ENCODE measurements at places on chromosomes 4 and X. TPM values are rescaled to one million over a fixed set of nuclear protein-coding genes. Genes with fewer than 3 reads are reported as not detected.

GRCh38 chr4:53776141-53776540 lies 184.9 kb upstream of the LNX1 start:
- H3K27ac ChIP-seq: no peak overlapping the region
- no peaks in the 10 kb centered on the region for H3K36me3 ChIP-seq
- no peaks in the 10 kb centered on the region for H3K27me3 ChIP-seq
- H3K4me3 ChIP-seq: no peak overlapping the region
- H3K4me1 ChIP-seq: no peaks in the 10 kb centered on the region
- DNase-seq: no peak

- H3K36me3 ChIP-seq: peaks cover 6% of the 10 kb centered on the region
- peak; percentile 46 for DNase-seq
- H3K4me3 ChIP-seq: no peak overlapping the region
- H3K27me3 ChIP-seq: no peaks in the 10 kb centered on the region
- peaks cover 45% of the 10 kb centered on the region for H3K4me1 ChIP-seq
Measured at GRCh38 chr4:145909281-145909715, 29.3 kb downstream of the ZNF827 start.

- no peak overlapping the region for H3K27ac ChIP-seq
- H3K4me3 ChIP-seq: no peak overlapping the region
- DNase-seq: no peak
- peaks cover 7% of the 10 kb centered on the region for H3K27me3 ChIP-seq
- H3K36me3 ChIP-seq: no peaks in the 10 kb centered on the region
Measured at GRCh38 chr4:185541251-185541727, 6.0 kb upstream of the PDLIM3 start.

DNA sequence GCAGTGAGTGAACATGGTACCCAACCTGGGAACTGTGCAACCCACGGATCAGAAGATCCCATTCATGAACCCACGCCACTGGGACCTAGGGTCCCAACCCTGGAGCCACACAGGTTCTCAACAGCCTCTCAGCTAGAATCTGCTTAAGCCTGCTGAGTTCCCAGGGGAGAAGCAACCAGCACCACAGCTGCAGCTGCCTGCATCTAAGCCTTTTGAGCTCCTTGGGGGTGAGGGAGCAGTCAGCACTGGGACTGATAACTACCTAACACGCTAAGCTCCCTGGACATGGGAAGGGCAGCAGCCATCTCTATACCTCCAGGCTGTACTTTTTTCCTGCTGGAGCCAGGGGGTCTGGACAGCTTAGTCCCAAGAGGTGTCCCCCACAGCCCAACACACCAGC lies 179.3 kb downstream of the IL15 start:
- peaks cover 3% of the 10 kb centered on the region for H3K27me3 ChIP-seq
- no peaks in the 10 kb centered on the region for H3K4me1 ChIP-seq
- H3K36me3 ChIP-seq: no peaks in the 10 kb centered on the region
- no peak for DNase-seq
- no peak overlapping the region for H3K4me3 ChIP-seq

DNA sequence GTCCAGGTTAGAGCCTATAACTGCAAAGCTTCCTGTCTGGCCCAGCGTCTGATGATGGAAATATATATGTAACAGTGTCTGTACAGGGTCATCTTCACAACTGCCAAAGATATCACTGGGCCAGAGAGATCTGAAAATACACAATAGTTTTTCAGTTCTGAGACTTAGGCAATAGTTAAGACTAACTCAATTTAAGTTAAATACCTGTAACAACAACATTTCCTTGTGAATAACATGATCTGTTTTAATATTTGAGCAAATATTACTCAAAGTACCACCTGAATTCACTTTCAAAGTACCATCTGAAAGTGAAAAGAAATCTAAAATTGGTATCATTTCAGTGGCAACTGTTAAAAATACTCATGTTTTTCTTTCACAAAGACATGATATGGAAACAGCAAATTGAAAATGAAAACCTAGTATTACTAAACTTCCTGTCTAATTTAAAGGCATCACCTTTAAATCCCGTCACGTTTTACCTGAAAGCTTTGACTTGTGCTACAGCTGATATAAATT lies 9.6 kb downstream of the ZAR1 start:
- peaks cover 22% of the 10 kb centered on the region for H3K36me3 ChIP-seq
- no peaks in the 10 kb centered on the region for H3K27me3 ChIP-seq
- H3K27ac ChIP-seq: no peak overlapping the region

DNA sequence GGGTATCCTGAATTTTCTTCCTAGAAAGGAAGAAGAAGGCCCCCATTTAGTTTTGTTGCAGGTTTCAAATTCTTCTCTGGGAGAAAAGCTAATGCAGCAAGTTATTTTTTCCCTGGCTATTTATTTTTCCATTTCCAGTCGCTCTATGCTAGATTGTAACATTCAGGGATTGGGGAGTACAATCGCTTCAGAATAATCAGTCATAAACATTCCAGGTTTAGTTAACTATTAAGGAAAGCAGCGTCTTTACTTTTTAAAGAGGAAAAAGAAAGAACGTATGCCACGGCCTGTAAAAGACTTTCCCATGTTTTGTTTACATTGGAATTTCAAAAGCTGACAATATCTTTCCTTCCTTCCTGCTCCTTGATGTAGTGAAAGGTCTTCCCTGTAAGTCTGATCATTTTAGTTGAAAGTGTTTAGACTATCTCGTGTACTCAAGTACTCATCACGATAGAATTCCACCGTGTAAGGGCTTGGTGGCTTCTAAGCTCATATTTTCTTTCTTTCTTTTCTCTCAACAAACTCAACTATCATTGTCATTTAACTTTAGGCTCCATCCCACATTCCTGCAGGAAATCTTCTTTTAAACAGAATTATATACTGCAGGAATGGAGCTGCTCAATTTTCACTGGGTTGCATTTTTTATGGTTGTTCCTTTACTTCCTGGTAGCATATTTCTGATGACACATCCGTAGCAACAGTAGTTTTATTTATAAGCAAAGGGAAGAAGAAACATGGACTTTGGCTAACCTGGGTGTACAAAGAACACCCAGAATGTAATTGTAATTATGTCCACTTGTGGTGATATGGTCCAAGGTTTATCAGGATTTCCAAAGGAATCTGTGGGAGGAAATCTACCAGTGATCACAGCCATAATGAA lies 213.1 kb upstream of the FAT1 start:
- DNase-seq: no peak
- no peaks in the 10 kb centered on the region for H3K36me3 ChIP-seq
- peak overlapping the region; percentile 13 for H3K4me3 ChIP-seq
- peaks cover 2% of the 10 kb centered on the region for H3K27me3 ChIP-seq

DNA sequence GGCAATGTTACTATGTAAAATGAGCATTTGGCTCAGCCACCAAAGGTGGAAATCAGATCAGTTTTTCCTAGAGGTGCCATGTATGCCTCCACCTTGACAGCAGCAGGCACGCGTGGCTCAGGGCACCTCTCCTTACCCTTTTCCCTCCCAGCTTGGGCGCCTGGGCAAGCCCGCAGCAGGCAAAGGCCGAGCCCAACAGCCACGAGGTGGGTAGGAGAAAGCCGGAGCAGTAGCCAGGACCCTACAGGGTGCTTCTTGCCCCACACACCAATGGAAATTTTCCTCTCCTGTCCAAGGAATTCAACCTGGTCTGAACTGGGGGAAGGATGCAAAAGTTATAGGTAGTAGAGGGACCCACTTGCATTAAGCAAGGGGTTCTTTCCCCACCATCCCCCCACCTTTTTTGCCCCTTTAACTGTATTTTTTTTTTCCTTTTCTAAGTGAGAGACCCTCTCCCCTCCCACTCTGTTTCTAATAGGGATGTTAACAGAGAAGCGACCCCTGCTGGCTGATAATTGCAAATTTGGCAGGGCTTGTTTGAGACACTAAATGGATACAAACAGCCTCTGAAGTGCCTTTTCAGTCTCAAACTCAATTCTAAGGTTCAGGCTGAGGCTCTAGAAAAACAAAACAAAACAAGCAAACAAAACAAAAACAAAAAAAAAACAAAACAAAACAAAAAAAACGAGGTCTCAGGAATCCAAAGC lies 895.1 kb downstream of the PCDH18 start:
- peaks cover 14% of the 10 kb centered on the region for H3K4me1 ChIP-seq
- H3K27me3 ChIP-seq: no peaks in the 10 kb centered on the region
- peaks cover 4% of the 10 kb centered on the region for H3K36me3 ChIP-seq
- H3K4me3 ChIP-seq: no peak overlapping the region

Gene PNMA3
- 1.4 TPM for total RNA-seq

- H3K27ac ChIP-seq: no peak overlapping the region
- no peak overlapping the region for H3K4me3 ChIP-seq
- H3K4me1 ChIP-seq: peaks cover 10% of the 10 kb centered on the region
- peaks cover 3% of the 10 kb centered on the region for H3K36me3 ChIP-seq
Measured at GRCh38 chrX:19750028-19750782, 137.2 kb downstream of the SH3KBP1 start.

DNA sequence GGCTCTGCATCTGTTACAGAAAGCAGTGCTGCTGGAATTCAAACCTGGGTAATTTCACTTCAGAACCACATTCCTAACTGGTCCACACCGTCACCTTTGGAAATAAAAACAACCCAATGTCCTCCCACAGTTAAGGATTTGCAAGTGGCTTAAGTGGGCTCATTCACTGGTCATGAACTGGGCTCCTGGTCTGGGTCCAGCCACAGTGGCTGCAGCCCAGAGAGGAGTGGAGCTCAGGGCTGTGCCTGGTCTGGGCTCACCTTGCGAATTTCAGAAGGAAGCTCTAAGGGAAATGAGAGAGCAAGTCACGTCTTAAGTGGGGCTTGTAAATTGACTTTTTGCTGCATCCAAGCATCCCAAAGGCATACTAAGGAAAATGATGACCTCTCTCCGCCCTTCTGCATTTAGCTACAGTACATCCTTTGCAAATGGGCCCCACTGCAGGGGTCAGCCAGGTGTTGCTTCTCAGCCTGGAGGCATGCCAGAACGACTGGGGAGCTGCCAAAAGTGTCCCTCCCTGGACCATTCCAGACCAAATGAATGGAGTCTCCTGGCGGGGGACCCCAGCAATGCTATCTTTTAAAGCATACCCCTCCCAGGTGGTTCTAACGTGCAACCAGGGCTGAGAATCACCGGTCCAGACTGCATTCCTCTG lies 25.6 kb upstream of the CRMP1 start:
- H3K36me3 ChIP-seq: no peaks in the 10 kb centered on the region
- H3K4me1 ChIP-seq: no peaks in the 10 kb centered on the region
- H3K27me3 ChIP-seq: peaks cover 14% of the 10 kb centered on the region

Gene TMEM129
- 27.2 TPM for total RNA-seq

DNA sequence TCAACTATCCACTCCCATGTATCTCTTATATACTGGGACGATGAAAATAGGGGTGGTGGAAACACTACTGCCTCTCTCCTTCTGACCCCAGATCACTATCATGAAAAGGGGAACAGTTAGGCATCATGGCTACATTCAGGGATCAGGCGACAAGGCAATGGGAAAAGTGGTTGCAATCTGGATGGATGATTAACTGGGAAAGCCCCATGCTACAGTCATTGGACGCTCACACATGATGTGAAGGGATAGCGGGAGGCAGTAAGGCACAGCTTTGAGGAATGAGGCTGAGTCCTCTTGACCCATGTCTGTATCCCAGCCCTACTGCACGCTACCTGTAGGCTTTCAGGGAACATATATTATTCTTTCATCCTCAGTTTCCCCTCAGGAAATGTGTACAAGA lies 10.2 kb downstream of the GASK1B start:
- peaks cover 2% of the 10 kb centered on the region for H3K27me3 ChIP-seq
- H3K36me3 ChIP-seq: peaks cover 15% of the 10 kb centered on the region
- H3K4me3 ChIP-seq: no peak overlapping the region
- no peak for DNase-seq

GRCh38 chr4:2394528-2394927 lies 23.9 kb downstream of the ZFYVE28 start:
- no peak overlapping the region for H3K4me3 ChIP-seq
- peaks cover 17% of the 10 kb centered on the region for H3K27me3 ChIP-seq
- no peaks in the 10 kb centered on the region for H3K36me3 ChIP-seq
- peaks cover 22% of the 10 kb centered on the region for H3K4me1 ChIP-seq
- H3K27ac ChIP-seq: no peak overlapping the region

DNA sequence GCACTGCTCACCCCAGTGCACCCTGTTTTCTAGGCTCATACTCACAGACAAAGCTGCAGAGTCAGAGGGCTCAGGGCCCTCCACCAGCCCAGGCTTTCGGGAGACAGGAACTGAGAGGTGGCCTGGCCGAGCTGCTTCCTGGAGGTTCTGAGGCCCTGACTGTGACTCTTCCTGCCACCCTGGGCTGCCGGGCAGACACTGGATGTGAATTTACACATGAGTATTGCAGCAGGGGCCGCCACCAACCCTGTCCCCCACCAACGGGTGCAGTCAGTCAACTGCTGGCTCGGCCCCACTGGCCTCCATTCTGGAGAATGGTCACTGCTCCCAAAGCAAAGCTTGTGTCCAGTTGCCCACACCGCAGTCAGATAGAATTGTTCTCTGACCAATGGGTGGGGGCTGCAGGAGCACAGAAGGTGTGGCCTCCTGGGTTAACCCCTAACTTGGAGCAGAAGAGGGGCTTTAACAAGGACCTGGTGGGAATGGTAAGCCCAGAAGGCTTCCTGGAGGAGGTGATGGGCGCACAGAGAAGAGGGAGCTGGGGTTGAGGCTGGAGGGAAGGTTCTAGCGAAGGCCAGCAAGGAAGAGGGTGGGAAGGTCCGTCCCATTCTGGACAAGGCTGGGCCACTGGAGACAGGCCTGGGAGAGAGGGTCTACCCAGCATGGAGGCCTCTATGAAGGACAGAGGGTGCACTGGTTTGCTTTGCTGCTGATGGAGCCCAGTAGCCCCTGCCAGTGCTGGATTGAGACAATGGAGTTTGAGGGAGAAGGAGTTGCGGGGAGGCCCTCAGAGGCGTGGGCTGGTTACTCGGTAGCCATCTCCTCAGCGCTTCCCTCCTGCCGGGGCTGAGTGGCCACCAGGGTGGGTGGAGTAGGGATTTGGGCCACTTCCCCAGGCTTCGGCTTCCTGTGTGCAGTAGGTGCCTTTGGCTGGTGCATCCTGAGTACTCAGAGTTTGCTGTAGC lies 135.3 kb downstream of the CPZ start:
- H3K27me3 ChIP-seq: no peaks in the 10 kb centered on the region
- no peak for DNase-seq
- H3K36me3 ChIP-seq: no peaks in the 10 kb centered on the region
- no peak overlapping the region for H3K4me3 ChIP-seq
- peak overlapping the region; percentile 31 for H3K27ac ChIP-seq
- peaks cover 14% of the 10 kb centered on the region for H3K4me1 ChIP-seq

Gene AMTN
- not detected for total RNA-seq
